NCI-H460 (cell line): ENCODE measurements at places on chromosomes 3 and 15. TPM values are rescaled to one million over a fixed set of nuclear protein-coding genes. Genes with fewer than 3 reads are reported as not detected.

GRCh38 chr3:56304069-56304468 lies 164.2 kb downstream of the ERC2 start:
- DNase-seq = no peak

GRCh38 chr15:84887938-84888337 lies 3.5 kb downstream of the SLC28A1 start:
- DNase-seq = no peak

GRCh38 chr15:45197512-45197911 lies 9.7 kb upstream of the SHF start:
- DNase-seq = no peak

DNA sequence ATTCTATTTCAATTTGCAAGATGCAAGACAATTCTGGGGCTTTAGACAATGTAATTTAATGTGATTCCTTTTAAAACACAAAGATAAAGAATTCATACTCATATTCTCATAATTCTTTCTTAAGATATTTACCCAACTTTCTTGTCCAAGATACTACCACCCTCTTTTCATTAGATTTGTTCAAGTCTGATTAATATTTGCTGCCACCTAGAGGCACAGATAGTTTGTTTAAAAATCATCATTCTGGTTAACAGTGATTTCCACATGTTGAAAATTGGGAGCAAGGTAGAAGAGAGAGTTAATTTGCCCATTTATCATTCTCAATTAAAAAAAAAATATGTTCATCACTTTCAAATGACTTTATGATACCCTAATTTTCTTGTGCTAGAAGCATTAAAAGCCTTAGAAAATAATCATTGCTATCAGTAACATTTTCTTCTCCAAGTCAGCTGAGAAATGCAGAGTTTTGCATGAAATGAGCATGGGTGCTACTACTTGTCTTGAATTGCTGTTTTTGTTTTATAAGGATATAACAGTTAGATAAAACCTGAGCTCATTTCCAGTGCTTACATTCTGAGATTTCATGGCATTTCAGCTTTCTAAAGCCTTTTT lies 11.6 kb downstream of the TAMM41 start:
- no peak for DNase-seq

DNA sequence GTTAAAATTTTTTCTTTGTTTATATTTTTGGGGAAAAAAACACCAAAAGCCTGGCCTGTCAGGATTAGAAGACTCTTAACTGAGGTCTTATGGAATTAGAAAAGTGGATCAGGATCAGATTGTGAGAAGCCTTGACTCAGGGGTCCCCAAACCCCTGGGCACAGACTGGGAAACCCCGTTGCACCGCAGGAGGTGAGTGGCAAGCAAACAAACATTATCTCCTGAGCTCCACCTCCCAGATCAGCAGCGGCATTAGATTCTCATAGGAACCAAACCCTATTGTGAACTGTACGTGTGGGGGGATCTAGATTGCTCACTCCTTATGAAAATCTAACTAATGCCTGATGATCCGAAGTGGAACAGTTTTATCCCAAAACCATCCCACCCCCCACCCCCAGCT lies 117.2 kb downstream of the TCF12 start:
- DNase-seq = no peak

DNA sequence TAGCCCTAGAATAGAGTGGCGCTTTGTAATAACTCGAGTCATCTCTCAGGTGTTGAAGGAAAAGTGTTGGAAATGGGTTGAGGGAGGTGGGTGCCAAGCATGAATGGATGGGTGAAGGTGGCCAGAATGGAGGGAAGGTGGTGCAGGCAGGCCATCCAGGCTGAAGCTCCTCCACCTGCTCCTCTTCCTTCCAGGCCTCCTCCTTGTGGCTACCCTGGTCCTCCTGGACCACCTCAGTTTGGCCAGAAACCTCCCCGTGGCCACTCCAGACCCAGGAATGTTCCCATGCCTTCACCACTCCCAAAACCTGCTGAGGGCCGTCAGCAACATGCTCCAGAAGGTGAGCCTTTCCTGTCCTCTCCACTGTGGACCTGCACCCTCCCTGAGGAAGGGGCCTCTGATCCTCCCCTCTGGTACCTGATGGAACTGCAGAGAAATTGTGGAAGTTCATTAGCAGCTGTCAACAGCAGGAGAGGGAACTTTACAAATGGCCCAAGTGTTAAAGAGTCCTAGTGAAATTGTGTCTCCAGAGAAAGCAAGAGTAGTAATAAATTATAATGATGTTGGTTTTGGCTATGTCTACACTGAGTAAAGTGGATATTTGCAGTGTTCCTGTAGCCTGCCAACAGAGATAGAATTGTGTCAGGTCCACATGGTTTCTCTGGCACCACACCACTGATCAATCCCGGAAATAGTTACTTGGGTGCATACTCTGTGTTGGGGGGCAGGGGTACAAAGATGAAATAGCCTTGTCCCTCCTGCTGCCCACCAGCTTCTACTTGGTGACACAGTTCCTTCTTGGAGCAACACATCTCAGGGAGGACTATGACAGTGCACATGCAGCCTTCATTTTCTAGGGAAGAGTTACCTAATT lies 1.6 kb downstream of the IL12A start:
- no peak for DNase-seq

DNA sequence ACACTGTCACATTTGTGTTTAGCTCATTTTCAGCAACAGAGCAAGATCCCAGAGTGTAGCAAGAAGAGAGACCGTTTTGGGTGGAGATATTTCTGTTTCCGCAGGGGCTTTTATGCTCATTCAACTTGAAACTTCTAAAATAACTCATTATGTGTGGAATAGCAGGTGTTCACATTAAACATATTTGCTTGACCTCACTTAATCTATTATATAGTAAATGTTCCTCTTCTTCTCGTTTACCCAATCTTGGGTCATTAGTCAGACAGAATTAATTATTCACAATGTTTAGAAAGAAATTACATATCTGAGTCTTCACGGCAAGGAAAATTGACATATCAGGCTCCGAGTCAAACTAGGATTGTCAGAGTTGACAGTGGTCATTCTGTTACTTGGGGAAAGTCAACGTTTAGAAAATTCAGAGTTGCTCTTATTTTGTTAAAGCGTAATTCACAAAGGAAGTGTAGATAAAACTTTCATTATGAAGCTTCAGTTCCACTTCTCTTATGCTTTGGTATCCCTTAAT lies 222.9 kb downstream of the TPRG1 start:
- DNase-seq = no peak

GRCh38 chr3:146839727-146840375 lies 234.7 kb upstream of the PLSCR5 start:
- DNase-seq = no peak

- no peak for DNase-seq
Observed at GRCh38 chr3:147410116-147410525, 956 bp downstream of the ZIC1 start.

GRCh38 chr3:157840564-157840963 lies 265.7 kb downstream of the SHOX2 start:
- DNase-seq = no peak

- DNase-seq = no peak
Observed at GRCh38 chr3:148020861-148021260, 611.7 kb downstream of the ZIC1 start.

- peak; percentile 16 for DNase-seq
Observed at GRCh38 chr3:99720985-99721632, 82.7 kb downstream of the COL8A1 start.

GRCh38 chr15:46365572-46365971 lies 730.7 kb downstream of the SQOR start:
- DNase-seq = no peak

Gene GHRL
- not detected in 2 replicates for total RNA-seq

Gene CIP2A
- total RNA-seq = 18.2 and 21.9 TPM in 2 replicates

Gene PODXL2
- 20.8 and 23.4 TPM in 2 replicates for total RNA-seq

Gene PLA2G4E
- not detected in 2 replicates for total RNA-seq

Gene KY
- not detected in 2 replicates for total RNA-seq
